Activated CD4-positive, alpha-beta T cell treated with anti-CD3 and anti-CD28 coated beads for 1 hour (primary cell): ENCODE measurements at places on chromosomes 3 and 15.

- no peak for DNase-seq
These were observed 44.0 kb upstream of the MAGI1 start for GRCh38 chr3:66082679-66083078.

GRCh38 chr15:53107855-53108254 is 317.7 kb upstream of the ONECUT1 start:
- DNase-seq = no peak

DNA sequence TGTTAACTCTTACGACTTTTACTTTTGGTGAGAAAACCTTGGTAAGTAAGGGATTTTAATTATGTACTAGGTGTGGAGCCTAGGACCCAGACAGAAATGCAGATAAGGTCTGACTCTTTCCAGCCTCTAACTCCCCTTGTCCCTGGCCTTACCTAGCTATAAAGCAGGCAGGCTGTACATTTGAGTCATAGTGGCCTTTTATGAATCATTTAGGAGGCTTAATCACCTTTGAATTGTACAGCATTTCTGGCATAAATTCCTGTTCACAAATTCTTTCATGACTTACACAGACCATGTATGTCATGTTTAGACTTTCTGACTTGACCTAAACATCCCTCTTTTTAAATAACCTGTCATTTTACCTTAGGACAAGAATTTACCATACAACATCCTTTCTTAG is 47.4 kb downstream of the CHCHD4 start:
- no peak for DNase-seq

GRCh38 chr15:36777926-36778325 is 198.5 kb downstream of the CDIN1 start:
- DNase-seq = no peak

- DNase-seq = no peak
These were observed 11.0 kb upstream of the PLXNA1 start for GRCh38 chr3:126971891-126972351.

GRCh38 chr3:17848102-17848501 is 105.7 kb upstream of the TBC1D5 start:
- no peak for DNase-seq

DNA sequence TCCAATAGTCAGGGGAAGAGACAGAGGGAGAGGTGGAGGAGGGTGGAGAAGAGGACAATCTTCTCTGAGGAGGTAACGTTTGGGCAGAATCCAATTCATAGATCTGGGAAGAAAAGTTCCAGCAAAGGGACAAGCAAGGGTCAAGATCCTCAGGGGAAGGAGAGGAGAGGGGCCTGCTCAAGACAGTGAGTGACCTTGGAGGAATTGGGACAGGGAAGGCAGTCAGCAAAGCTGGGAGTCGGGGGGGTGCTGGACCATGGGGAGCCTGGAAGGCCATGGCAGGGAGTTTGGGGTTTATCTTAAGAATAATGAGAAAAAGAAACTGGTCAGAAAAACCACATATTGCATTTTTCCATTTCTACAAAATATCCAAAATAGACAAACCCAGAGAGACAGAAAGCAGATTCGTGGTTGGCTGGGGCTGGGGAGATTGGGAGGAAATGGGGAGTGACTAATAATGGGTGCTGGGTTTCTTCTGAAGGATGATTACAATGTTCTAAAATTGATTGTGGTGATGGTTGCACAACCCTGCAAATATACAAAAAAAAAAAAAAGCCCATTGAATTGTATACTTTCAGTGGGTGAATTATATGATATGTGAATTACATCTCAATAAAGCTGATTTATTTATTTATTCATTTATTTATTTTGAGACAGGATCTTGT is 19.6 kb upstream of the SRP14 start:
- no peak for DNase-seq

GRCh38 chr3:75129101-75129500 is 514.6 kb upstream of the CNTN3 start:
- DNase-seq = no peak

GRCh38 chr3:123027292-123028232 is at the start of gene SEMA5B:
Gene SEMA5B, minus strand, starts transcription at chr3:123027763. Its CDS starts 66,500 bp downstream, at chr3:122961263.
- DNase-seq = no peak

DNA sequence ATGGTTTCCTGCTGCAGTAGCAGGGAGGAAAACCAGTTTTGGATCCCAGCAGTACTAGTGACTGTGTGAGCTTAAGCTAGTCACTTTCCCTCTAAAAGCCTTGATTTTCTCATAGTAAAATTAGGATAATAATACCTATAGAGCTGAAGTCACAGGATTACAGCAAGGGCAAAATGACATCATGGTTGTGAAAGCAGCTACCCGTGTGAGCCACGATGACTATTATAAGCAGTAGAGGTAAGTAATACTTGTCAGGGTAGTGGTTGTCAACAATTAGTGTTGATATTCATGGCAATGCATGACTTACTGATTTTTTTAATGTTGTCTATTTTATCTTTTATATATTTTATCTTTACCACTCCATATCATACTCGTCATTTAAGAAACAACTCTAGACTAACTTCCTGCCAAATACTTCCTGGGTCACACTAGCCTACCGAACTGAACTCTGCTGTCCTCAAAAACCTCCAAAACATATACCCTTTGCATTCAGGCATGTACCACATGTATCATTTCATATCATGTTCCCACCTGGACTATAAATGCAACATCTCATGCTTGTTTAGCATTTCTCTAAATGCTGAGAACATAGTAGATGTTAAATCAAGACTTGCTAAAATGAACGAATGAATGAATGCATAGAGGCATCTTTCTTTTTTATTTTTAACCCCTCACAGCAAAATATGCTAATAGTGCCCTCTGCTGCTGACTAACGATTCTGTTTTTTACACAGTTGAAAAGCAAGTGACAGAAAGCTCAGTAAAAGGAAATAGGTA is 172.6 kb downstream of the P3H2 start:
- no peak for DNase-seq

GRCh38 chr3:16240229-16241023 is 24.3 kb downstream of the DPH3 start:
- DNase-seq = no peak

- no peak for DNase-seq
These were observed 39.4 kb upstream of the UBL7 start for GRCh38 chr15:74500401-74500800.

DNA sequence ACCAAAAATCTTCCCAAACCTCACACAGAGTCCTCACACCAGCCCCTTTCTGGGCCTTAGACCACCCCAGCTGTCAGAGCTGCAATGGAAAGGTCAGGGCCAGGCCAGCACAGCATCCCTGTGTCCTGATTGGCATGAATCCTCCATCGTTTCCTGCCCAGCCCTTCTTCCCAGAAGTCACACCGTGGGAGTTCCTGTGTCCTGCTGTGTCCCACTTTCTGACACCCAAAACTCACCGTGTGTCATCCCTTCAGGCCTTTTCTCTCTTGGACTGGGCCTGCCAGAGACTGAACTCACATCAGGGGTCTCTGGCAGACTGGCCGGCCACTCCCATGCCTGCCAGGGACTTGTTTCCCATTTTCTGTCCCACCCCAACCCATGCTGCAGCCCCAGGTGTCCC is 32.5 kb upstream of the CHRNB4 start:
- no peak for DNase-seq

DNA sequence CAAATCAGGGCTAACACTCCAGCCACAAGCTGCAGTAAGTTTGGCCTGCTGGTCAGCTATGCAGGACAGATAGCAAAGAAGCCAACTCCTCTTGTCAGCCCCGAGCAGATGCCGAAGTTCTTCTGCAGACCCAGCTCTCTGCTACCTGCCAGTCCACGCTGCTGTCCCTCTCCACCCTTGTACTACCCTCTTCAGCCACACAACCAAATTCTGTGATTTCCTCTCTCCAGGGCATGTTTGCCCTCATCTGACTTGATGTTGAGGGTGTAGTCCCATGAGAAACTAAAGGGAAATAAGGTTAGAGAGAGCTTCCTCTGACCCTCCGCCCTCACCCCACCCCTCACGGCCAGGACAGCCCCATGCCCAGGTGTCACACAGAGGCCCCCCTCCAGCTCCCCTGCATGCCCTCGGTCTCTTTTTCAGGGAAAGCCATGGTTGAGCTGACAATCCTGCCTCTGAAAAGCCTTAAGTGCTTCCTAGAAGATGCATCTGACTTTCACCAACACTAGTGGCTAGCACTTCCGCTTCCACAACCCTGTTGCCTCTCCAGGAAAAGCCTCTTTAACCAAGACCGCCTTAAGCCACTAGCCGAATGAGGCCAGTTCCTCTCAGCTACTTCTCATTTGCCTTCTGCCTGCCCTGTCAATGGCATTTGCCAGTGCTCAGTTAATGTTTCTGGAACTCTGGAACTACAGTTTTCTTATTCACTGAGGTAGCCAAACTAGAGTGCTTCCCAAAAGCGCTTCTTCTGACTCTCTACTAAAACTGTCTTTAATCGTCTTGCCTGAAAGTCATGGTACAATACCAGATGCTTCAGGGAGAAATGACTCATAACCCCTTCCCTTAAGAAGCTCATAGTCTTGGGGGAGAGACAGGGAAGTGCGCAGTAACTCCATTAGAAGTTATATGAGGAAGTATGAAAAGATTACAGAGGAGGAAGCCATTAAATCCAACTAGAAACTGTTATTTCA is 300.4 kb upstream of the STT3B start:
- DNase-seq = no peak

DNA sequence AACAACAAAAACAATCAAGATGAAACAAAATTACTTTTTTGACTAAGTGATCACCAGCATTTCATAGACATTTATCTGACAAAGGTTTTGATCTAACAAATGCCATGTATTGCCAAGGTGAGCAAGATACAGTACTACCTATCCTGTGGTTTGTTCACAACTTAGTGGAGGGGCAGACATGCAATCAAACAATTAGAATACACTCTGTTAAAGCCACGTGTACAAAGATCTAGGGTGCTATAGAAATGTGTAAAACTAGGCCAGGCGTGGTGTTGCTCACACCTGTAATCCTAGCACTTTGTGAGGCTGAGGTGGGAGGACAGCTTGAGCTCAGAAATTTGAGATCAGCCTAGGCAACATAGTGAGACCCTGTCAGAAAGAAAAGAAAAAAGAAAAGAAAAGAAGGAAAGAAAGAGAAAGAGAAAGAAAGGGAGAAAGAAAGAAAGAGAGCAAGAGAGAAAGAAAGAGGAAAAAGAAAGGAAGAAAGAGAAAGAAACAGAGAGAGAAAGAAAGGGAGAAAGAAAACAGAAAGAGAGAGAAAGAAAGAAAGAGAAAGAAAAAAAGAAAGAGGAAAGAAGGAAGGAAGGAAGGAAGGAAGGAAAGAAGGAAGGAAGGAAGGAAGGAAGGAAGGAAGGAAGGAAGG is 1.4 kb upstream of the TRIM69 start:
- DNase-seq = no peak

- DNase-seq = no peak
These were observed 257.2 kb downstream of the NFKBIZ start for GRCh38 chr3:102106416-102107097.

DNA sequence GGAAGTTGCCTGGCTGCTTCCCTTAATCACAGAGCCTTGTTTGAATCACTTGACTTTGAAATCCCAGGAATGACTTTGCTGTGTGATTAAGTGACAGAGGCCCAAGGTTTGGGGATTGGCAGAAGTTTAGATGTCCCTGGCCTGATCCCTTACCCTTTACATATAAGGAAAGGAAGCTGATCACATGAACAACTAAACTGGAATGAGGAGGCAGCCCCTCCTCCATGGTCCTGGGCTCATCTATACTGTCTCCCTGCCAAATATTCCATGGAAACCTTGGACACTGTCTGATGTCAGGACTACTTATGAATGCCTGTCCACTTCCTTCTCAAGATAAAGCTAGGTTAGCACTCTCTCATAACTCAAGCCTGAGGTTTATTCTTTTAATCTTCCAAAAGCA is 181.3 kb upstream of the CTDSPL start:
- no peak for DNase-seq

DNA sequence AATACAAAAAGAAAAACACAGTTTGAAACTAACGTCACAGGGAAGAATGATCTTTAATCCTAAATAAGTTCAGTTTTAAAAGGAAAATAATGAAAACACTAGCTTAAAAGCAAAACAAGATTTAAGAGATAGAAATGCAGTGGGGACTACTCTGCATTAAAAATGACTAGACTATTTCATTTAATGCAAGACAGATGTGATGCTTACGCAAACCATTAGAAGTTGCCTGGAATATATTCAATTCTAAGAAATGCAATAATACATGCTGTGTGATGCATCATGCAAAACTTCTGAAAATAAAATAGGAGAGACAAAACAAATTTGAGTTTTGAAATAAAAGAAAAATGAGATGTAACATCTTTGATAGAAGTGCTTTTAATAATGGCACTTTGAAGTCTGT is 97.6 kb upstream of the STRIT1 start:
- DNase-seq = no peak

DNA sequence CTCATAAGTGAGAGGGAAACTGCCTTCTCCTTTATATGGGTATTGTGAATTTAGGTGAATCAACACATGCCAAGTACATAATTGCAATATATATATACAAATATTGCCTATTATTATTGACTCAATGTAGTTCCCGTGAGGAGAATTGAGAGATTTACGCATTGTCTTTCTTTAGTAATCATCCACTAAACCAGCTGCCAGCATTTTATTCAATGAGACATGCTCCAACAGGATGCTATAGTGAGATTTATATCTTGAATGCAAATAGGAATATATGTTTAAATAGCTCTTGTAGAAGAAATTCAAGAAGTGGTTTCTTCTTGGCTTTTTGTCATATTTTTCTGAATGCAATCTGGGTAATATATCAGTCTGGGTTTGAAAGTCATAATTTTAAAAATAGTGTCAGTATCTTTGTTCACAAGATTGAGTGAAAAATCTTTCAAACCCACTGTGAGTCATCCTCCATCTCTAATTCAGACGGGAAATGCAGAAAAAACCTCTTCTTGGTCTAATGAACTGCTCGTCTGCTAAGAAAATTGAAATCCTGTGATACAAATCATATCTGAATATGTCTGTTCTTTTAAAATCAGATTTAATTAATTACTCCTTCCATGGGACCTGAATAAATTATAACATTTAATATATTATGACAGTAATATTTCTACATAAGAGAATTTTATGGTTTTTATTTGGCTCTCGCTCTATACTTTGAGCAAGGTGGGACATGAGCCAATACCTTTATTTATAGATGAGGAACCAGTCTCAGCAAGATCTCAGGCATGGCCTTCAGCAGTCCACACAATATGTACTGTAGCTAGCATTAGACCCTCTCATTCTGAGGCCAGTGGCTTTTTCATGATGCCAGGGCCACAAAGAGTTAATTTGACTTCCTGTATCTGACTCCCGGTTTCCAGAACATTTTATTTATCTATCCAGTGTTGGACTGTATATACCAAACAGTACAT is 516.0 kb downstream of the GABRG3 start:
- DNase-seq = no peak

DNA sequence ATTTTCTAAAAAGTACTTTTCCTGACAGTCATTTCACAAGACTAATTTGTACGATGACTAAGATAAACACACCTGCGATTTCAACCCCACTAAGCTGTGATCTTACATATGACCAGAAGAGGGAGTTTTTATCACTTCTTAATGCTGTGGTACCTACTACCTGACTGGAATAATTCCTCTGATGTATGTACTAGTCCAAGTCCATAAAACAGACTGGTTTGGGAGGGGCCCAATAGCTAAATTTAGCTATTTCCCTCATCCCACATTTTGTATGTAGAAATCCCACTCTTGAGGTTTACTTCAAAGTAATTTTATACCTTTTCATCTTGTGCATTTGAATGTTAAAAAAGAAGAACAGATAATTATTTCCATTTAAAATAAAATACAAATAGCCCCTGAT is 49.7 kb upstream of the SCAANT1 start:
- no peak for DNase-seq
